Stimulated activated CD8-positive, alpha-beta memory T cell treated with anti-CD3 and anti-CD28 coated beads, Interleukin-4, amount 100 ng/mL, for 4 hours (primary cell): ENCODE measurements at places on chromosomes 6 and 20.

- no peak for DNase-seq
Measured at GRCh38 chr20:53215166-53215565, 243.0 kb downstream of the TSHZ2 start.

GRCh38 chr6:2749969-2750600 is 637 bp downstream of the MYLK4 start:
- DNase-seq: peak; percentile 51

- no peak for DNase-seq
Measured at GRCh38 chr20:19973961-19974629, 43.1 kb upstream of the NAA20 start.

- DNase-seq: no peak
Measured at GRCh38 chr6:4780360-4780812, 4.2 kb downstream of the CDYL start.

DNA sequence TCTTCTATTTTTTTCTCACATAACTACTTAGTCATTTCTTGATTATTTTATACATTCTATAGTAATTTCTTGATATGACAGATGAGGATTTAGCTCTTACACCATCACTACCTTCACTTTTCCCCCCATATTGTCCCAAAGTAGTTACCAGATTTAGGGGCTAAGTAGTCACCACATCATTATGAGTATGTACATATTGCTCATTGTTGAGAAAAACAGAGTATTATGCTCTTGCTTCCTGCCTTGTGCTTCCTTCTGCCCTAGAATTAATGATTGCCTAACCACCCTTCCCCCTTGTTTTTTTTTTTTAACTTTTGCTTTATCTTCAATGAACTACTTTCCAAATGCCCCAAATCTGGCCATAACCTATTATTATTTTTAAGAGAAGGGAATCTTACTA is 6.8 kb upstream of the HLA-B start:
- DNase-seq: no peak

DNA sequence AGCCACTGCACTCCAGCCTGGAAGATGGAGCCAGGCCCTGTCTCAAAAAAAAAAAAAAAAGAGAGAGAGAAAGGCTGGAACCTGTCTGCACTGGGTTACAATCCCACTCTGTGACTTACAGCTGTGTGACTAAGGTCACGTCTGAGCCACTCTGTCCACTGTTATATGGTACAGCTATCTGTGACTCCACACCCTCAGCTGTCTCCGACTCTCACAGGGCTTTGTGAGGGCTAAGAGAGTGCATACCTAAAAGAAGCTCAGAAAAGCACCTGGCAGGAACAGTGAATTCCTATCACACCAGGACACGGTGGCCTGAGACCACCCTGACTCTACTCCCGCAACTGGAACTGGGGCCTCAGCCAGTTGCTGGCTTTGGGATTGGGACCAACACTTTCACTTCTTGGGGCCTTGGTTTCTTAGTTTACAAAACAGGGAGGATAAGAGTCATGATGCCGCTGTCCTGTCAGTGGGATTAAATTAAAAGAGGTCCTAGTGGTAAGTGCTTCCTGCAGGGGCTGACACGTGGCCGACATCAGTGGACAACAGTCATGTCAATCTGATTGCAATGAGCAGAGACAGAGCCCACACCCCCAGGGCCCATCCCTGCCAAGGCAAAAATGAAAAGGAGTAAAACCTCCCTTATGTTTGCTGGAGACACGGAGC is 5.7 kb upstream of the CD93 start:
- DNase-seq: no peak
